ENCODE measurements at places on chromosomes 11 and 22. TPM values are rescaled to one million over a fixed set of nuclear protein-coding genes. Genes with fewer than 3 reads are reported as not detected.

DNA sequence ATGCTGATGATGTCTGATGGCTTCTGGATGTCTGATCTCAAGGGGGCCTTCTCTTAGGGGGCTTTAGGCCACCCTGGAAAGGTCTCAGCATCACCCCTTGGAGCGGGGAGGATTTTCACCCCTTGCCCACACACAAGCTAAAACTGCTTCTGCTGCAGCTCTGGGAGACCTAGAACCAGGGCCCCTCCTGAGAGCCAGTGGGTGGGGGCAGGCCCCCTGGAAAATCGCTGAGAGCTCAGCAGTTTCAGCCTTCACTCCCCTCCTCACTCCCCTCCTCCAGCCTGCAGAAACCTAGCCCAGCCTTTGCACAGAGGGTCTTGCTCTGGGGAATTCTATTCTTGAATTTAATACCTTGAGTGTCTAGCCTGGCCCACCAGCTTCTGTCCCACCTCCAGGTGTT, 17.2 kb downstream of the CD6 start:
- no peak for DNase-seq

DNA sequence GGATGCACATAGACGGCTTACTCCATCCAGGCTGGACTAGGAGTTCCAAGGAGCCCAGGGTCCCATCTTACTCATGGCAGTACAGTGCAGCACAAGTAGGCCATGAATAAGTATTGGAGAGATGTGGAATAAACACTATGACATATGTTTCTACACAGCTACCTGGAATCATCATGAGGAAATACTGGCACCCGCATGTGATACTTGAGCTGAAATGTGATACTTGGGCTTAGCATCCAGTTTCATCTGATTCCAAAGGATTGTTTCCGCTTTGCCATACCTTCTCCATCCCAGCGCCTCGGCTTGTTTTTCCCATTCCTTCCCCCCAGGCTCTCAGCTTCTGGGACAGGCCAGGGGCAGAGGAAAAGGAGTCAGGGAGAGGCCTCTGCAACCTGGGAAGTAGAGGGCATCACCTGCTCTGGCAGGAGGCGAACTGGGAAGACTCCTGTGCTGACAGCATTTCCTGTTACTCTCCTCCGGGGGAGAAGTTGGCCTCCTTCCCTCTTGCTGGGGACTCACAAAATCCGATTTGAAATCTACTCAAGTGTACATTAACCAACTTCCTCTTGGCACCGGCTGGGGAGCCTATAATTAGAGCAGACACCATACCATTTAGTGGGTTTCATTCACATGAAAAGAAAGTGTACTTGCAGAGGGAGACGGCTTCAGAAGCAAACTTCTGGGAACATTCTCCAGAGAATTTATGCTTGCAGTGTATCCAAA, 187.8 kb downstream of the MIAT start:
- no peak for DNase-seq

DNA sequence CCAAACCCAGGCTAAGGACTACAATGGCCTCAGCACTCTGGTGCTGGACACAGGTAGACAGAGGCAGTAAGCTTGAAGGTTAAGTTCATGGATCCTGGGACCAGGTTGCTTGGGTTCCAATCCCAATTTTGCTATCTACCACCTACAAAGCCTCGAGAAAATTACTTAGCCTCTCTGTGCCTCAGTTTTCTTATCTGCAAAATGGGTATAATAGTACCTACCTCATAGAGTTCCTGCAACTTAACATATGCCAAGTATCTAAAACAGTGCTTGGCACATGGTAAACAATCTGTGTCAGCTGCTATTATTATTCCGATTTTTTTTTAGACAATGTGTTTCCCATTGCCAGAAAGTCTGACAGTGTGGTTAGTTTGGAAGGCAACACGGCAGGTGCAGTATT, 37.5 kb downstream of the SYN3 start:
- DNase-seq: no peak

LRRC32 gene
- total RNA-seq: 1.3 TPM

POTEH gene
- not detected for total RNA-seq

SBF1 gene
- 64.1 TPM for total RNA-seq

UCP2 gene
- total RNA-seq: 6.1 TPM
